ENCODE measurements at places on chromosomes 11 and 22.

DNA sequence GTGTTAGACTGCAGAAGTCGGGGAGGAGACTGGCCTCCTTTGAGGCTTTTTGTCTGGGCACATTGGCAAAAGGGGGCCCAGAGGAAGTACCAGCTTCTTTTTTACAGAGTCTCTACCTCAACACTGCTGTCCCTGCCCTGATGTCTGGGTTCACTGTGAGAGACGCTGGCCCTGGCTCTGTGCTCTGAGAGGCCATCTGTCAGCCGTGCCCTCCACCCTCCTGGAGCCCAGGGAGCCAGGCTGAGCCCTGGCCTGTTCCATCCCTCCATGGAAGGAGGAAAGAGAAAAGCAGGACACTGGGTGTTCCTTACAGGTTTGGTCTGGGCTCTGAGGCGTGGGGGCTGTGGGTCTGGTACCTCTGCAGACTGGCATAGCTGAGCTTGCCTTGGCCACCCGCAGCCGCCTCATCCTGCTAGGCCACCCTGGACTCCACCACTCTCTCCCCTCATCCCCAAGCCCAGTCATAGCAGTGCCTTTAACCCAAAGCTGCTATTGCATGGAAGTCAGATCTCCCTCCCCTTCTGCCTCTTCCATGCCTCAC is 105.5 kb upstream of the PARVA start:
- no peak for DNase-seq

GRCh38 chr11:34426766-34427185 is 12.0 kb upstream of the CAT start:
- DNase-seq: peak; percentile 41

GRCh38 chr11:68012843-68013610 is 2.9 kb downstream of the ALDH3B1 start:
- peak; percentile 61 for DNase-seq

DNA sequence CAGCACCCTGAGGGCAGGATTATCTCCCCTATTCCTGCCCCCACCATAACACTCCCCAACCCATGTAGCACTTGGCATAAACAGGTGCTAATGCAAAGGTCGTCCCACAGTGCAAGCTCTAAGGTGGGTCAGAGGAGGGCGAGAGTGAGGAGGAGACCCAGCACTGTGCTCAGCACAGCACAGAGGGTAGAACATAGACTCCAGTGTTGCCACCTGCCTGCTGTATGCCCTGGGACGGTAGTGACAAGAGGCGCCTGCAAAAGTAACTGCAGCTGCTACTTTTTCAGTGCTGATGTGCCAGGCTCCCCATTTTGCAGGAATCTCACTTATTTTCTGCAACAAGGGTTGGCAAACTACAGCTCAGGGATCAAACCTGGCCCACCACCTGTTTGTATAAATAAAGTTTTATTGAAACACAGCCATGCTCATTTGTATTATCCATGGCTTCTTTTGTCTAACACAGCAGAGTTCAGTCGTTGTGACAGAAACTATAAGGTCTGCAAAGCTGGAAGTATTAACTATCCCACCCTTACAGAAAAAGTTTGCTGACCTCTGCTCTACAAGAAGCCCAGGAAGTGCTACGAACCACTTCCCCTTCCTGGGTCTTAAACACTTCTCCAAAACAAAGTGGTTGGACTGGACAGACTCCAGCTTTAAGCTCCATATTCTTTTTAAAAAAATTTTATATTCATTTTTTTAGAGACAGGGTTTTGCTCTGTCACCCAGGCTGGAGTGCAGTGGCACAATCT is 16.9 kb upstream of the CDC42BPG start:
- DNase-seq: no peak

- DNase-seq: peak; percentile 31
Measured at GRCh38 chr11:18243783-18244362, 4.6 kb downstream of the SAA2 start.

DNA sequence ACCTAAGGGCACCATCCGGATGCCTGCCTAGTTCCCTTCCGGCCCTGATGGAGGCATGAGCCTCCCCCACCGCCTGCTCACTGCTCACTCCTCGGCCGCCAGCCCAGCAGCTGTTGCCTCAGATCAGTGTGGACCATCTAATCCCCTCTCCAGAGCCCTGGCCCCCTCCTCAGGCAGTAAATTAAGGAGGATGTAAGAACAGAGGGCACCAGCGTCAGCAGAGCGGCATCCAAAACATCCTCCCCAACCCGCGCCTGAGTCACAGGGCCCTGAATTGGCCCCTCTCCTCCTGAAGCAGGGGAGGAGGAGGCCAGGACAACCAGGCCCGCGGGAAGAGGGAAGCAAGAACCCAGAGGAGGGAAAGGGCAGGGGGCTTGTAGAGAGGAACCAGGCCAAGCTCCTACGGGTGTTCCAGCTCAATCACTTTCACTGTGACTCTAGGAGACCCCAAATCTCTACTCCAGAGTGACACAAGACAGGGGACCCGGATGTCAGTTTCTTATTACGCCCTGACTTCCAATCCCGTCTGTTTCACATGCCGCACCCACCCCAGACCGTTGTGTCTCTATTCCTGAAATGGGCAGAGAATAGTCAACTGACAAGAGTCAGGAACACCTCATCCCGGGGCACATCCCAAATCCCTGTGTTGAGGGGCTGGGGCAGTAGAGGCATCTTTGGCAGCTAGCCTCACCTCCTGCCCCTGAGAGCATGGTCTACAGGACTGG is 31.3 kb upstream of the MYOD1 start:
- peak; percentile 83 for DNase-seq

DNA sequence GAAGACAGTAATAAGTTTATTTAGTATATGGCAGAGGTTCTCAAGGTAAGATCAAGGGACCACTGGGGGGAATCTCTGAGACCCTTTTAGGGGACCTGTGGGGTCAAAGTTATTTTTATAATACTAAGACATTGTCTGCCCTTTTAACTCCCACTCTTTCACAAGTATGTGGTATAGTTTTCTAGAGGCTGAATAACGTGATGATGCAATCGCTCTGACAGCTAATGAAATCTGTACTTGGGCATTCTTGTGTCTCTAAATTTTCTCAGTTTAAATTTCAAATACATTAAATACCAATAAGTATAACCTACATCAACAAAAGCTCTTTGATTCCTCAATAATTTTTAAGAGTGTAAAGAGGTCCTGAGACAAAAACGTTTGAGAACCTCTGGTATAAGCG is 147.9 kb downstream of the ATG16L2 start:
- DNase-seq: no peak

GRCh38 chr22:35526333-35526979 is 14.2 kb upstream of the RASD2 start:
- no peak for DNase-seq

DNA sequence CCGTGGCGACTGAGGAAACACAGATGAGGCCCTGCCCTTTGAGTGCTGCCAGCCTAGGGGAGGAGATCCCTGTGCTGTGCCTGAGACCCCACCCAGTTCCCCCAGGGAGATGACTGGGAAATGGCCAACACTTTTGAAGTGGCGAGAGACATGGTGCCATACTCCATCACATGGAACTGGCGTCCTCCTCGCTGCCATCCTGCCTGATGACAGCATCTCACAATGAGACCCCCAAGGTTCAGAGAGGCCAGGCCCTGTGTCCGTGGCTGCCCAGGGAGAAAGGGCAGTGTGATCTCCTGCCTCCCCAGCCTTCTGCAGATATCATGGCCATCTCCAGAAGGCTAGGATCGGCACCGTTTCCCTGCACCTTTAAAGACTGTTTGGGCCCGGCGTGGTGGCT is 31.1 kb downstream of the FAM83F start:
- DNase-seq: no peak

GRCh38 chr11:2173761-2174160 is 2.1 kb upstream of the TH start:
- DNase-seq: no peak

DNA sequence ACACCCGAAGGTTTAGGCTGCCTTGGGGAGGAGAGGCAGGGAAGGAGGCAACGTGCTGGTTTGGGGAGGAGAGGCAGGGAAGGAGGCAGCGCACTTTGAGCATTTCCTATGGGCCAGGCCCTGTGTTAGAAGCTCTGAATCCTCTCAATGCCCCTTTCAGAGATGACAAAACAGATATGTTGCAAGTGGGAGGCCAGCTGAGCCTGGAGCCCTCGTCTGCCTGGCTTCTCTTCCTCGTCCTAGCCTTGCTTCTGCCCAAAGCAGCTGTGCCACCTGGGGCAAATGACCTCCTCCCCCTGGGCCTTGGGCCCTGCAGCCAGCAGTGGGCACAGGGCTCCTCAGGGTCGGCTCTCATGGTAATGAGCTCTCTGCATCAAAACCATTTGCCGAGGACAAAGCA is 15.3 kb upstream of the LRRC32 start:
- no peak for DNase-seq

GRCh38 chr11:101555366-101555765 is 28.4 kb downstream of the TRPC6 start:
- no peak for DNase-seq

GRCh38 chr11:65540290-65541092 is 15.6 kb downstream of the SCYL1 start:
- DNase-seq: peak; percentile 94

DNA sequence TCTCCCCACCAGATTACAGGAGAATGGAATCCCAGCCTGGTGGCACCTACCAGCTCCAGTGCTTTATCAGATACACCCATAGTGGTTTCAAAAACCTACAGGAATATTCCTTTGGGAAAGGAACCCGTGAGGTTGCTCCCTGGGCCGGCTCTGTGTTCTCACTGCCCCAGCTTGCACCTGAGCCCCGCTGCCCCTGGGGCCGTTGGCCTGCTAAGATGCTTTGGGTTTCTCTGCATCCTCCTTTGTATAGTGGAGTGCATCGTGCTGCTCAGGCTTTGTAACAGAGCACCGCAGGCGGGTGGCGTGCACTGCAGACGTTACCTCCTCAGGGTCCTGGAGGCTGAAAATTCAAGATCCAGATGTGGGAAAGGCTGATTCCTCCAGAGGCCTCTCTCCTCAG is 414.1 kb downstream of the BRD1 start:
- no peak for DNase-seq

GRCh38 chr11:33553486-33553885 is 147.1 kb downstream of the C11orf91 start:
- DNase-seq: no peak

GRCh38 chr11:128775468-128775867 is 81.6 kb downstream of the FLI1 start:
- DNase-seq: no peak

DNA sequence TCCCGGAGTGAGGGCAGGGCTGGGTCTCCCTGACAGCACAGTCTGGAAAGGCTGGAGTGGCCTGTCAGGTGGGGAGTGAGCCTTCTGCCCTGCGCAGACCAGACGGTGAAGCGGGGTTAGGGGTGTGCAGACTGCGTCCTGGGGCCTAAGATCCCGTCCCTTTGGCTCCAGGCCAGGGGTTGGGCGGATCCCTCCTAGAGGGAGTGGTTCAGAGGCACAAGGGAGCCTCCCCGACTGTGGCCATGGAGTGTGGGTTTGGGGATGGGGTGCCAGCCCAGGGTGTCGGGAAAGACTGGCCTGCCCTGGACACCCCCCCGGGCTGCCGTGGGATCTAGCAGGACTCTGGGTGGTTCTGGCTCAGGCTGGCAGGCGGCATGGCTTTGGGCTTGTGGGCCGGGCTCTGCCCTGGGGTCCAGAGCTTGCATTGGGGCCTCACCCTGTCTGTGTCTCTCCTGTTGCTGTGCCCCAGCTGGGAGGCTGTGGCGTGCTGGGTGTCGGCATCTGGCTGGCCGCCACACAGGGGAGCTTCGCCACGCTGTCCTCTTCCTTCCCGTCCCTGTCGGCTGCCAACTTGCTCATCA is 19.5 kb downstream of the TSPAN4 start:
- no peak for DNase-seq

- DNase-seq: no peak
Measured at GRCh38 chr22:20514658-20515406, 7.4 kb downstream of the MED15 start.

- DNase-seq: peak; percentile 57
Measured at GRCh38 chr11:85823816-85824215, 12.9 kb upstream of the SYTL2 start.

GRCh38 chr11:36364551-36365325 is 68.7 kb downstream of the PRR5L start:
- DNase-seq: no peak

DNA sequence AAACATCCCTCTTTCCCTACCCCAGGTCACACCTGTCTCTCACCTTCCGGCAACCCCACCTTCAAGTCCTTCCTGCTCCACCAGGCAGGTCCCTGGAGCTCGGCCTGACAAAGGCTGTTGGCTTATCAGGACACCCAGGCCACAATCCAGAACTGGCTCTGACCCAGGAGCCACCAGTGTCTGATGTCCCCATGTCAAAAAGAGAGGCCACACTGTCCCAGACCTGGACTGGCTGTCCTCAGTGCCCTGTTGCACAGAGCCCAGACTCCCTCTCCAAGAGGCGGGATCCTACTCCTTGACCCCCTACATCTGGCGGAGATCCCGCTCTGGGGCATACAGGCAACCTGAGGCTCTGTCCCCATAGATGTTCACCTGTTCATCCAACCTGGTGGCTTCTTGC is 116.0 kb downstream of the MN1 start:
- DNase-seq: no peak

DNA sequence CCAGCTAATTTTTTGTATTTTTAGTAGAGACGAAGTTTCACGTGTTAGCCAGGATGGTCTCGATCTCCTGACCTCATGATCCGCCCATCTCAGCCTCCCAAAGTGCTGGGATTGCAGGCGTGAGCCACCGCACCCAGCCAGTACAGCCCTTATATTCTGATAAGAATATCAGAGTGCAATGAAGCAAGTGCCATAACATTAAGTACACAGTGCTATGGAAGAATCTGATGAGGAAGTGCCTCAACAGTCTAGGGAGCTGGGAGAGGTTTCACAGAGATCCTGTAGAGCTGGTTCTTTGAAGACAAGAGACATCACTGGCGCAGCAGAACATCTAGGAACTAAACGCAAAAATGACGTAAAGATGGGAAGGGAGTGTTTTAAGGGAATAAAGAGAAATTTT is 2.1 kb downstream of the RTCB start:
- DNase-seq: no peak

GRCh38 chr11:65488273-65489034 is 10.4 kb upstream of the MALAT1 start:
- DNase-seq: peak; percentile 57

- no peak for DNase-seq
Measured at GRCh38 chr11:70584498-70585235, 186.3 kb downstream of the CTTN start.

DNA sequence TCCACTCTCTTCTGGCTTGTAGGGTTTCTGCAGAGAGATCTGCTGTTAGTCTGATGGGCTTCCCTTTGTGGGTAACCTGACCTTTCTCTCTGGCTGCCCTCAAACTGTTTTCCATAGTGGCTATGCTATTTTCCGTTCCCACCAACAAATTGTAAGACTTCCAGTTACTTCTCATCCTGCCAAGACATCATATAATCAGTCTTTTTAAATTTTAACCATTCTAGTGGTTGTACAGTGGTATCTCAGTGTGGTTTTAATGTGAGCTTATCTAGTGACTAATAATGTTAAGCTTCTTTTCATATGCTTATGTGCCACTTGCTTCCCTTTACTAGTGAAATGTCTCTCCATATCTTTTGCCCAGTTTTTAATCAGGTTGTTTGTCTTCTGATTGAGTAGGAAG is 13.6 kb upstream of the TRIM29 start:
- DNase-seq: no peak

DNA sequence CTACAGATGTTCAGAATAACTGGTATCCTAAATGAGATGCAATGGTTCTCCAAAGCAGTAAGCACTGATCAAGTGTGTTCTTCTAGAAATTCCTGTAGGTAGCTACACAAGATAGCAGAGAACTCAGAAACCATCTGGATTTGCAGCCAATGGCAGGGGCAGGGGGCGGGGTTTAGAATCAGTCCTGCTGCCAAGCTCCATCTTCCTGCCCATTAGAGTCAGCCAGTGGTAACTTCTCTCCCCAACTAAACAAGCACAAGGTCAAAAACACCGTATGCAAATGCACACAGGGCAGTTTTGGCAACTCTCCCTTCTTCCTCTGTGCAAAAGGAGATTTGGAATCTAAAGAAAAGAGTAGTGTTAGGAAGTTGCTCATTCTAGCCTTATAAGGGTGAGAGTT is 237.5 kb upstream of the CCDC90B start:
- no peak for DNase-seq

Measured in femur (tissue), 1 donor.